DMS53 (cell line): ENCODE measurements at places on chromosomes 1 and 21.

DNA sequence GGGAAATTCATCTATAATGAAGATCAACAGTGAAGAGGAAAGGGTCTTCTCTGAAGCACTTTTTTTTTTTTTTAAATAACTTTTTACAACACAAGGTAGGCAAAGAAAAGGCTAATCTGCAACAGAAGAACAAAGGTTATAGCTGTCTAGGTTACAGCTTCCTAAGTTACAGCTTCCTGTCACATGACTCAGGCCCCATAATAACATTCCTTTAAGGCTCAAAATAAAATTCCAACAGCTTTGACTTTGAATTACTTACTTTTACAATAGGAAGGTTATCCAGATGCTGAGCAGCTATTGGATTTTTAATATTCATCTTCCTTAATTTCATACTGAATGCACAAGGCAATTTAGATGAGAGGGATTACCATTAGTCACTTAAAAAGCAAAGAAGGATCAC is 40.4 kb upstream of the TMEM61 start:
- DNase-seq: no peak

DNA sequence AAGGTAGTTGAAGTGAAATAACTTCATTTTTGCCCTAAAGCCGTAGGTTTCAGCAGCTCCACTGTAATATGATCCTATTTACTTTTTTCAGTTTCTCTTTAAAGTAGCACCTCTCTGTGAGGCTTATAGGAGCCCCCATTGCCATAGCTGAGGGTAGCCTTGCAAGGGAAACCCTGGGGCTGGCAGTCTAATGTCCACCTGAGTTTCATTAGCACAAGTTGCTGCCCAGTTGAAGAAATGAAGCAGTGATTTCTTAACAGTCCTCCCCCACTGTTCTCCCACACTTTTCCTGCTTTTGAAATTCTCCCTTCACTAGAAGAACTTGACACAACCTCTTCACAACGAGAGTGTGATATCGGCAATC is 1.5 kb downstream of the HMCN1 start:
- no peak for DNase-seq

GRCh38 chr1:164092603-164093353 is 466.2 kb upstream of the PBX1 start:
- DNase-seq: peak; percentile 47

- no peak for DNase-seq
These were observed 254.2 kb upstream of the RRP15 start for GRCh38 chr1:218030846-218031245.

DNA sequence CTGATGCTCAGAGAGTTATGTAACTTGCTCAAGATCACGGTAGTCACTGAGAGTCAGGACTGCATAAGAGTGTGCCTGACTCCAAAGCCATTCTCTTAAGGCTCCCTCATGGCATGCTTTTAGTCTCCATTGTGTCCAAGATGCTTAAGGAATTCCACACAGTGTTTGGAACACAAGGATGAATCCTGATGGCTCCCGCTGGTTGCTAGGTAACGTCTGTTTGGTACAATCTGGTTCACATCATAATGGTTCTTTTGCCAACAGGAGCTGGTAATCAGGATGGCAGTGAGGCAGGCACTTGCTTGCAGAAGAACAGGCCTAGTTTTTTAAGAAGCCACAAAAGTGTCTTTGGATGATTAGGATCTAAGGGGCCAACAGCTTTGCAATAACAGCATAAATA is 436.5 kb upstream of the DAB1 start:
- peak; percentile 34 for DNase-seq

DNA sequence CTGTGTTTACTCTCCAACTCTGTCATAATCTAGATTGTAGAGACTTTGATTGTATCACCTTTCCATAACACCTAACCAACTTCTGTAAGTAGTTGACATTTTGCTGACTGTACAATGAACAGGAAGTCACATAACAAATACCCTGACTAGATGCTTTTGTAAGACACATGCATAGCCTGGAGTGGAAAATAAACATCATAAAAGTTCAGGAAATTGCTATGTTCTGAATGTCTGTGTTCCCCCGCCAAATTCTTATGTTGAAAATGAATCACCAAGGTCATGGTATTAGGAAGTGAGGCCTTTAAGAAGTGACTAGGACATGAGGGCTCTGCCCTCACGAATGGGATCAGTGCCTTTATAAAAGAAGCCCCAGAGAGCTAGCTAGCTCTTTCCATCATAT is 40.4 kb upstream of the ZSWIM5 start:
- peak; percentile 80 for DNase-seq

DNA sequence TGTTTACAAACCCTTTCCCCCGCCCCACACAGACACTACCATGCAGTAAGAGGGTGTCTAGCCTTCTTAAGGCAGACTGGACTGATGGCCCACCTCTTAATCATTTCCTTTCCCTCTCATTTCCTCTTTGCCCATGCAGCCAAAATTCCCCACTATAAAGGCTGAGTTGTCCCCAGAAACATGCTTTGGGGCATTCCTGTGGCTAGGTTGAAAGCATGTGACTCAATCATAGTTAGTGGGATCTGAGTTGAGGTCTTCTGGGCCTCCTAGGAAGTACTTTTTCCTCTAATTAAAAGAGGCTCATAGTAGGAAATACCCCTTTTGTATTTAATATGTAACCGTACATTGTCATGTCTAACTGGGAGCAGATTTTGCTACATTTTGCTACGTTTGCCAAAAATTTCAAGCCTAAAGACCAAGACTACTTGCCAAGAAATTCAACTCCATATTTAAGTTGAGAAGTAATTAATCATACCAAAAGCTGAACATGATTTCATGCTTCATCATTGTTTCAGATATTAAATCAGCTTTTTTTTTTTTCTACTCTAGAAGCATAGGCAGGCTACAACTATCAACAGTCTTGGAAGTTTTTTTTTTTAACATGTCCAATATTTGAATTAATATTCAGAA is 174.7 kb downstream of the ADGRL4 start:
- DNase-seq: no peak

- DNase-seq: no peak
These were observed 5.0 kb upstream of the ACOT11 start for GRCh38 chr1:54542962-54543539.

GRCh38 chr1:232501854-232502253 is 128.1 kb downstream of the SIPA1L2 start:
- DNase-seq: no peak

GRCh38 chr1:221164029-221164428 is 284.8 kb downstream of the HLX start:
- DNase-seq: no peak

GRCh38 chr1:194230351-194231144 is 1044.1 kb upstream of the B3GALT2 start:
- DNase-seq: no peak

- no peak for DNase-seq
These were observed 4.5 kb downstream of the CNR2 start for GRCh38 chr1:23908453-23909341.

DNA sequence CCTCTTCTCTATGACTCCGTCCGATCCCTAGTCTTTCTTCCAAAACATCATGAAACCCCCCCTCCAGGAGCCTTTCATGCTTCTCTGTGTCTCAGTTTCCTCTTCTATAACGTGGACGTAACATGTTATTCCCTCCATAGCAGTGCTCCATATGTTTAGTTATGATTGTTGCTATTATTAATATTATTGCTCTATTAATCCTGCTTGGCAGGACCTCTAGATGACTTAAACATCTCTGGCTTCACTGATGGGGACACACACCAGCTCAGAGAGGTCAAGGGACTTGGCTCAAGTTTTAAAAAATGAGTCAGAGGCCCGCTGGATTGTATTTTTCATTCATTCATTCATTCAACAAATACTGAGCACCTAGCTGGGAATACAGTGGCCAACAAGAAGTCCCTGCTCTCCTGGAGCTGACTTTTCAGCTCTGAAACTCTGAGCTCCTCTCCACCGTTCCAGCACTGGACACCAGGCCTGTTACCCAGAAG is 404 bp upstream of the CPLANE2 start:
- peak; percentile 64 for DNase-seq

DNA sequence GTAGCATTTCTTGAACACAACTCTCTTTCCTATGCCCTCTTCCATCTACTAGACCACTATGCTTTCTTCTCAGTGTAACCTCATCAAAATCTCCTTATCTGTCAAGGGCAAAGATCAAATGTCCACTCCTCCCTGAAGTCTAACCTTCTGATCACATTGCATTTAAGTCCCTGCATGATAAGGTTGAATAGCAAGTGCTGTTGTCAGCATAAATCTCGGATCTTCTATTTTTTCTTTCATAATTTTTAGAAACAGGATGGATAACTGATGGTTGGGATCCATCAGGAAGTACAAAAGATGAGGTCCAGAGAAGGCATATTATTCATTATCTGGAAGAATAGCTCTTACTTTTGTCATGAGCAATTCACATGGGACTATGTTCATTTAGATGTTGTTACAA is 41.0 kb downstream of the KCNT2 start:
- DNase-seq: no peak

- no peak for DNase-seq
These were observed 88.4 kb downstream of the ADGRL4 start for GRCh38 chr1:78918157-78918556.

GRCh38 chr1:43288058-43288784 is 2.8 kb upstream of the C1orf210 start:
- no peak for DNase-seq

- peak; percentile 97 for DNase-seq
These were observed 75.0 kb upstream of the PKN2 start for GRCh38 chr1:88609051-88609450.

GRCh38 chr1:21774835-21775549 is 8.0 kb downstream of the USP48 start:
- DNase-seq: no peak

DNA sequence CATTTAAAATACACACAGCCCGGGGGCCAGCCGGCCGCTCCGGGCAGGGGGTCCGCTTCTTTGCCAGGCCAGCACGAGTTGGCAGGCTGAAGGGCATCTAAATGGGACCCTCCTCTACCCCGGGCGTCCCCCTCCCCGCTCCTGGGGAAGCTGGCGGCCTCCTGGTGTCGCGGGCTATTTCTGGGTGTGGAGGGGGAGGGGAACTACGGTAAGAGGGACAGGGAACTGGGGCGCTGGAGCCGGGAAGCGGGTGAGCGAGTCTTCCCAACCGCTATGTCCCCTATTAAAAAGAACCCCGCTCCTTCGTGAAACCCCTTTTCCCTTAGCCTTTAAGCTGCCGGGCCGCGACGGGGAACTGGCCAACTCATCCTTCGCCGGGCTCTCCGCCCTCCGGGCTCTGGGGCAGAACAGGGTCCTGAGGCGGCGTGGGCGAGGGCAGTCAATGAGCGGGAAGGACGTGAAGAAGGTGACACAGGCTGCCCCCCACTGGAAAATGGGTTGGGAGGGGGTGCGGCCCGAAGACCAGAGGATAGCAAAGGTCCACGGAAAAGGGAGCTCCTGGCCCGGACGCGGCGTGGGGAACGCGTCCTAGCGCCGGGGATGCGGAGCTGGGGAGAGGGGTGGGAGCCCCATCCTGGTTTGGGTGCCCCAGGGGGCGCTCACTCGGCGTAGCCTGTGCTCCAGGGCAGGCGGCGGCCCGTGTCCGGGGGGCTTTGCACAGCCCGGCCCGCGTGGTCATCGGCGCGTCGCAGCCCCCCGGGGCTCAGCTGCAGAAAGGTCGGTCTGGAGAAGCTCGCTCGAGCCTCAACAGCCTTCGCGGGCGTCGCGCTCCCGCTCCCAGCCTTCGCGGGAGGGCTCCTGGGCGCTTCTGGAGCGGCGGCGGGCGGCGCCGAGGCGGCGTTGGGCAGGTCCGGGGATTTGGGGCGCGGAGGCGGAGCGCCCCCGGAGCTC is 544 bp downstream of the PPM1J start:
- DNase-seq: peak; percentile 63

- DNase-seq: no peak
These were observed 288.8 kb downstream of the GPATCH2 start for GRCh38 chr1:217342105-217342504.

- DNase-seq: no peak
These were observed 779 bp downstream of the TLR5 start for GRCh38 chr1:223142269-223142668.

DNA sequence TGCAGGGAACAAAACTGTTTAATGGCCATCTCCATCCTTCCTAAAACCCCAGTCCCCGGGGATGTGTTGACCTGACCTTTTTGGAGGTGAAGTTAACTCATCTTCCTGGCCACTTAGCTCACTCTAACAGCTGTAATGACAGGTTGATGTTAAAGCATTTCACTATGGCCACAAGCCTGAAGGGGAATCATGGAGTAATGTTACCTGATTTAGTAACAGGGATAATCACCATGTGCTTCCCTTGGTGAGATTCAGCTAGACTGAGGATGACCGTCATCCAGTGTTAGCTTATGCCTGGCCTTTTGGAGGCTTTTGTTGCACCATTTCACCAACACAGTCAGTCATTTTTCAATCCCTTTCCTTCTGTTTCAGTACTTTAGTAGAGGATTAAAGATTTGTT is 64.3 kb upstream of the RAVER2 start:
- no peak for DNase-seq

GRCh38 chr1:3670823-3671265 is 18.5 kb downstream of the TP73 start:
- no peak for DNase-seq

DNA sequence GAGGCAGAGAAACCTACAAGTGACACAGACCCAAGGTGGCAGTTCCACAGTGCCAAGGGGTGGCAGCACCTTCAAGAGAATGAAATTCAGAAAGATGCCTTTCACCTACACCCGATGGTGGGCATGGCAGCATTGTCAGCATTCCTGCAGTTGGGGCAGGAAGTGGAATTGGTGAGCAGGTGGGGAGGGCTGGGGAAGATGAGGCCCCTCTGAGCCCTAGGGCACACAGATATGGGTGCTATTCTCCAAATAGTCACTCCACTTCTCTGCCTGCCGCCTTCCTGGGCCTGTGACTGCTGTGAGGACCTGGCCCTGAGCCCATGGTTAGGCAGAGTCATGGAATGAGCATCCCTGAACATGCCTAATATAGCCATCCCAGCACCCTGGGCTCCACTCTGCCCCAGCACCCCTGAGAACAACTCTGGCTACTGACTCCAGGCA is 8.3 kb downstream of the SHISA4 start:
- DNase-seq: peak; percentile 27

- no peak for DNase-seq
These were observed 357.3 kb downstream of the NPHP4 start for GRCh38 chr1:5634893-5635292.

DNA sequence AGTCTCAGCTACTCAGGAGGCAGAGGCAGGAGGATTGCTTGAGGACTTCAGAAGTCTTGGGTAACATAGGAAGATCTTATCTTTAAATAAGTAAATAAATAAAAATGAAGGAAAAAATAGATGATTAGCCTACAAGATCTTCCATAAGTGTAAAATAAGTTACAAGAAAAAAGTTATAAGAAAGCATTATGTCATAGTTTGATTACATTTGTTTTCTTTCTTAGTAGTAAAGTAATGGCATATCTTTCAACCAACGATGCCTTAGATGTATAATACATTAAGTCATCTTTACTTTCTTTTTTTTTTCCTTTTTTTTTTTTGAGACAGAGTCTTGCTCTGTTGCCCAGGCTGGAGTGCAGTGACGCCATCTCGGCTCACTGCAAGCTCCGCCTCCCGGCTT is 46.5 kb downstream of the SNRPE start:
- no peak for DNase-seq
